ENCODE measurements at places on chromosomes 5 and 9. TPM values are rescaled to one million over a fixed set of nuclear protein-coding genes. Genes with fewer than 3 reads are reported as not detected.

GLT6D1 gene
- total RNA-seq, result not detected

PITX1 gene
- 0.57 TPM for total RNA-seq

RNF208 gene
- total RNA-seq, result 0.43 TPM

ZNF618 gene
- 28.3 TPM for total RNA-seq

Measured in thoracic aorta endothelial cell (primary cell).